ENCODE measurements at places on chromosomes 7 and 10.

GRCh38 chr10:130015075-130015695, 51.1 kb upstream of the EBF3 start:
- DNase-seq, result no peak

DNA sequence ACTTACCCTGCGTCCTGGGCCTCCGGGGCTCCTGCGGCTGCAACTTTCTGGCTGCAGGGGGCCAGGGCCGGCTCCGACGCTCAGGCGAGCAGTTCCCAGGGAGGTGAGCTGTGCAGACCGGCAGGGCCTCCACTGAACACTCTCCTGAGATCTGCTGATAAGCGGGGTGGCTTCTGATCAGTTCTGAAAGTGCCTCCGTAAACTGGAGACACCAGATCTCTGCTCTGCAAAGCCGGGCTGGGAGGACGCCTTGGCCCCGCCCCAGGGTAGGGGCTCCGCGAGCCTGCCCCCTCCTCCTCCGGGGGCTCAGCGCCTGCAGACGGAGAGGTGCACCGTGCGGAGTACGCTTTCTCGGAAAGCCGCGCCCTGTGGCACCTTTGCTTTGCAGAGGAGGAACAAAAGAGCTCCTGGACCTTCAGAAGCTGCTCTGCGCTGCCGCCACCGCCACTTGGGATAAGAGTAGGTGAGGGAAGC, 141.3 kb upstream of the VKORC1L1 start:
- peak; percentile 16 for DNase-seq

- no peak for DNase-seq
These were observed 13.8 kb downstream of the SGPL1 start for GRCh38 chr10:70829543-70829942.

GRCh38 chr10:49299816-49300139, 808 bp downstream of the C10orf71 start:
- DNase-seq, result no peak

DNA sequence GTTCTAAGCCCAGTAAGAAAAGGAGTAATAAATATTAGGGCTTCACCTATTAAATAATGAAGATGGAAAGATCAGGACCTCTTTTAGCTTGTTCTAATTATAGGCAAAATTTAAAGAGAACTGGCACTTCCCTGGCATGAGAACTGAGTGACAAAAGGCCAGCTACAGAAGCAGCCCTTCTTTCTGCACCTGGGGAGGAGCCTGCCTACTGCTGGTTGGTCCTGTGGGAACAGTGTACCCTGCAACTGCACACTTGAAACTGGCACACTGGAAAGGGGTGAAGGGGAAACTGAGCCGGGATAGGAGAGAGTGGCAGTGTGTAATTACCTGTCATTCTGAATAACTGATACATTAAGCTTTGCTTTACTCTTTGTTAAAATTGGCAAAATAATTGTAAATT, 80.4 kb downstream of the SHH start:
- DNase-seq, result no peak

DNA sequence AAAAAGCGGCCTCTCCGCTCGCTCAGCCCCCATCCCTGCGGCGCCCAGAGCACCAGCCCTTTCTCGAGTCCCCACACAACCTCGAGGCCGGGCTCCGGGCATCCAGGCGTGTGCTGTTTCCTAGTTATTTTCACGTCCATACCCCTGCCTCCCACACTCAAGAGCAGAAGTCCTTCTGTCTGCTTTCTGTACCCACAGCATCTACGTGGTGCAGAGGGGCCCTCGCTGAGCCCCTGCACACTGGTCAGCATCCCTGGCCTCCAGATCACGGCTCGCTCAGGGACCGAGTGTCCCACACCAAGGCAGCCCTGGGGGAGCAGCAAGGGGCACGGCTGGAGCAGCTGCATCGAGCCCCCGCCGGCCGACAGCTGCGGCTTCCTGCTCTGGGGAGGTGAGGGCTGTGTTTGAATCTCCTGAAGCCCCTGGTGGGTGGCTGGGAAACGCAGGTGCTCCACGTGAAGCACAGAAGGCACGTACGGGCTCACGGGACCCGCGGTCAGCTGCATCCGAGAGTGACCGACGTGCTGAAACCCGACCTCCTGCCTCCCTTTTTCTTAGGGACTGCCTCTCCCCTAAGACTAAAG, 333.1 kb downstream of the DNAJB6 start:
- DNase-seq, result no peak

DNA sequence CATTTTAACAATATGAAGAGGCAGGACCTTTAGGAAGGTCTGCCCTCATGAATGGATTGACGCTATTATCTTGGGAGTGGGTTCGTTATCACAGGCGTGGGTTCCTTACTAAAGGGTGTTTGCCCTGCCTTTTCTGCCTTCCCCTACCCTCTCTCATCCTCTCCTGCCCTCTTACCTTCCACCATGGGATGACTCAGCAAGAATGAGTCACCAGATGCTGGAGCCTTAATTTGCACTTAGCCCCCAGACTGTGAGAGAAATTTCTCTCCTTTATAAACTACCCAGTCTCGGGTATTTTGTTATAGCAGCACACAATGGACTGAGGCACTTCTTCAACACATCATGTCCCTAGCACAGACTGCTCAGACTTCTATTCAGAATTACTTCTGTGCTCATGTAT, 31.4 kb upstream of the ZNF32 start:
- DNase-seq, result peak; percentile 16

DNA sequence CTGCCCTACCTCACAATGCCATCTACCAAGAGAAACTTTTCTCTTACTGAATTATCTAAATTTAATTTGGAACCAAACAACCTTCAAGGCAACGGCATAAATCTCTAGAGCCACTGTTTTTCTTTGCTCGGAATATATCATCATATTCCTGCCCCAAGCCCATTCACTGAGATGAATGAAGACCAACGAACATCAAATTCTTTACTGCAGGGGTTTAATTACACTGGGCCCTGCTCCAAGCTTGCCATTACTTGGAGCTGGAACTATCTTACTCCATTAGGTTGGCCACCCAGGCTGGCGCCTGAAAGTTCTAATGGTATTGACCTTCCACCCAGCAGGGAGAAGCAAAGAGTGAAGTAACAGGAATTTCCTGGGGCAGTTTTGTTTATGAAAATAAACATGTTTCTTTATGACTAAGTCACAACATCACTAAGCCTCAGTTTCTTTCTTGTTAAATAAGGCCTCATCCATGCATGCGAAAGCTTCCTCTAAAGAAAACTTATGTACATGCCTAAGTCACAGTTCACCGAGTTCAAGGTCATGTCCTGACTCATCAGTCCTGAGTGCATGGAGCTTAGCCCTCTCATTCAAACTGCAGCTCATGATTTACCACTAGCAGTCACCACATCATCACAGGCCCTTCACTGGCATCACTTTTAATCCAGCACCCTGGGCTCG, 42.1 kb upstream of the ANAPC16 start:
- DNase-seq, result peak; percentile 58

DNA sequence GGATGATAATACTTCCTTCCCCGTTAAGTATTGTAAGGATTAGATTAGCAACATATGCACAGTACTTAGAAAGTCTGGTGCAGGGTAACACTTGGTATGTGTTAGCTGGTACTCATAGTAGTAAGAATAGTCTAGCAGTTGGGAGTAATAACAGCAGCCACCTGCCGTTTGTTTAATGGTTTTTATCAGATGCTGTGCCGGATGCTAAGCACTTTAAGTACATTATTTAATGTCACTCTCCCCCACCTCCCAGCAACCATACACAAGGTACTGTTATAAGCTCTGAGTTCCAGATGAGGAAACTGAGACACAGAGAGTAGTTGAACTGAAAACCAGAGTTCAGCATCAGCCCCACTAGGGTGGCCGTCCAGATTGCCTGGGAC, 60.1 kb downstream of the ZMIZ1 start:
- no peak for DNase-seq

GRCh38 chr10:86952106-86952505, 5.3 kb downstream of the MMRN2 start:
- DNase-seq, result no peak

GRCh38 chr10:6565588-6565987, 14.5 kb downstream of the PRKCQ start:
- no peak for DNase-seq

GRCh38 chr10:114285961-114286441, 46.9 kb downstream of the VWA2 start:
- DNase-seq, result no peak

DNA sequence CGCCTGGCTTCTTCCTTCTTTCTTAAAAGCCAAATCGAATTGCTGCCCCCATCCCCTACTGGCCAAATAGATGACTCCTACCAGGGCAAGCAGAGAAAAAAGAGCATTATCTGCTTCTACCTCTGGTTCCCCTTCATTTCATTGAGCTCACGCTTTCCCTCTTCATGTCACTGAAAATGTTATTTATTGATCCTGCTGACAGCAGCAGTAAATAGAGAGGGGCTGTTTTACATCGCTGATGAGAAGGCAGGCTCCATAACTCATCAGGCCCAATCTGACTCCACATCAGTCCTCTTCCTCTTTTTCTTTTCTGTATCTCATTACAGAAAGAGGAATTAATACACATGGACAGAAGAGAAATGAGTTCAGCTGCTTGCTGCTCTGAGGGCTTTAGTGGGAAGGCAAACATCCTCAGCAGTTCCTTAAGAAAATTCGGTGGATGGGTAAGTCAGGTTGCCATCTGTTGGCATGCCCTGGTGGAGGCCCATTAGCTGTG, 904.1 kb downstream of the KCNMA1 start:
- DNase-seq, result no peak

DNA sequence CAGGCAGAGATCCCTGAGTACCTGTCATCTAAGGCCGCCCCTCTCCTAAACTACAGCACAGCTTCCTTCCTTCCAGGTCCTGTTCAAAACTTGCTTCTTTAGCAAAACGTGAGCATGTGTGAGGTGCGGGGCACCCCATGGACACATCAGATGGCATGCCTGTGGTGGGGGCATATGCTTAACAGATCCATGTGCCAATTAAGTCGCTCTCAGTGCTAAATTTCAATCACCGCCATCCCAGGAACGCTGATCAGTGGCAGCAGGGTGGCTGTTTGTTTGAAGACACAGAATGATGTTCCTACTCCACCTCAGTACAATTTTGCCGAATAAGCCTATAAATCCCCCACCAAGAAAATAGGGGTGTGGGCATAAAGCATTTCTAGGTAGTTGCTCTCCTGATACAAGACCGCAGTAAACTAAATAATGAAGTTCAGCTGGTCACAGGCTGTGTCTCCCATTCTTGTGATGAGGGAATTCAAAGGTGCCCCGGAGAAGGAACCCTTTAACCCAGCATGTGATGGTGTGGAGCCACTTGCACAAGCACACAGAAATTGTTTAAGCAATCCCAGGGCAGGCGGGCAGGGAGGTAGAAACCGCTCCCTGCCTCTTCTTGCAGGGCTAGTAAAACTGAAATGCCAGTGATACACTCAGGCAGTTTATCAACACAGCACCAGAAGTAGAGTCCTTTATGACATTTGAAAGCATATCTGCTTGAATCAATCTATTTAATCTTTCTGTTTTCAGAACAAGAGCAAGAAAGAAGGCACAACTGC, 205.7 kb downstream of the SORCS1 start:
- no peak for DNase-seq

DNA sequence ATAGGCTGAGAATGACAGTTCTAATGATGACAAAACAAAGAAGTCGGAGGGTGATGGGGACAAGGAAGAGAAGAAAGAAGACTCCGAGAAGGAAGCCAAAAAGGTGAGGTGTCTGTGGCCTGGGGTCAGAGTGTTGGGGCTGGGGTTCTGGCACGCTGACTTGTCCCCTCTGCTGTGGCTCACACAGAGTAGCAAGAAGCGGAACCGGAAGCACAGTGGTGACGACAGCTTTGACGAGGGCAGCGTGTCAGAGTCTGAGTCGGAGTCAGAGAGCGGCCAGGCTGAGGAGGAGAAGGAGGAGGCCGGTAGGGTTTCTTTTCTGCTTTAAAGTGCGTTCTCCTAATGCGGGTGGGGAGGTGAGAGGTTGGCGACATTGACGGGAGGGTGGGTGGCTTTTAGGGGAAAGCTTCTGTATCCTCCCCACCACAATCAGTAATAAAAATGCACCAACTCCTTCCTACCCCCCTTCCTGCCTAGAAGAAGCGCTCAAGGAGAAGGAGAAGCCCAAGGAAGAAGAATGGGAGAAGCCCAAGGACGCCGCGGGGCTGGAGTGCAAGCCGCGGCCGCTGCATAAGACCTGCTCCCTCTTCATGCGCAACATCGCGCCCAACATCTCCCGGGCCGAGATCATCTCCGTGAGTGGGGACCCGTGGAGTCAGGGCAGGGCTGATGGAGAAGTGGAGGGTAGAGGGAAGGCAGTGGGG, 4.6 kb downstream of the UFSP1 start:
- no peak for DNase-seq

GRCh38 chr7:38373155-38373554, 99.7 kb upstream of the TARP start:
- no peak for DNase-seq

DNA sequence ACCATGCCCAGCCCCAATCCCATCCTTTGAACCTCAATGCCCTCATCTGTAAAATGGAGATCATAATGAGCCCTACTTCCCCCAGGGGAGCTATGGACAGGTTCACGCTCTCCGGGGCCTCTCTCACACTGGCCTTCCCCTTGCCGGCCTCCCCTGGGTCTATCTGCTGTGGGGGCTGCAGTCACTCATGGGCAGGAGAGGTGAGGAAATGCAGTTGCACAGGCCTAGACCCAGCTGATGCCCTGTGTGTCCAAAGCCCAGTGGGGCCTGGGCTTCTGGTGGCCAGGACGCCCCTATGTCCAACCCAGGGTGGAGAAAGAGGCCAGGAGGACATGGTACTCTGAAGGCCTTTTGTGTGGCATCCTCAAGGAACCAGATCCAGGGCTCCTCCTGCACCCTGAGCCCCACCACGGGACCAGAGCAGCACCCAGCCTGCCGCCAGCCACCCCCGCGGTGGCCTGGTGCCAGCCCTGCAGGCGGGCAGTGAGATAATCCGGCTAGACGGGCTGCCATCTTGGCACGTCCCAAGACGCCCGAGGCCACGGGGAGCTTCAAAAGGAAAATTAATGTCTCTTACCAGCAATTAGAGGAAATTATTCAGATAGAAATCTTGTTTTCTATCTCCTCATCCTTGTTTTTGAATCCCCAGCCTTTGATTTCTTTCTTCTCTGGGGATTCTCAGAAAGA, 39.0 kb downstream of the MYL10 start:
- DNase-seq, result no peak

GRCh38 chr7:42913591-42913990, 1.7 kb upstream of the C7orf25 start:
- peak; percentile 51 for DNase-seq

DNA sequence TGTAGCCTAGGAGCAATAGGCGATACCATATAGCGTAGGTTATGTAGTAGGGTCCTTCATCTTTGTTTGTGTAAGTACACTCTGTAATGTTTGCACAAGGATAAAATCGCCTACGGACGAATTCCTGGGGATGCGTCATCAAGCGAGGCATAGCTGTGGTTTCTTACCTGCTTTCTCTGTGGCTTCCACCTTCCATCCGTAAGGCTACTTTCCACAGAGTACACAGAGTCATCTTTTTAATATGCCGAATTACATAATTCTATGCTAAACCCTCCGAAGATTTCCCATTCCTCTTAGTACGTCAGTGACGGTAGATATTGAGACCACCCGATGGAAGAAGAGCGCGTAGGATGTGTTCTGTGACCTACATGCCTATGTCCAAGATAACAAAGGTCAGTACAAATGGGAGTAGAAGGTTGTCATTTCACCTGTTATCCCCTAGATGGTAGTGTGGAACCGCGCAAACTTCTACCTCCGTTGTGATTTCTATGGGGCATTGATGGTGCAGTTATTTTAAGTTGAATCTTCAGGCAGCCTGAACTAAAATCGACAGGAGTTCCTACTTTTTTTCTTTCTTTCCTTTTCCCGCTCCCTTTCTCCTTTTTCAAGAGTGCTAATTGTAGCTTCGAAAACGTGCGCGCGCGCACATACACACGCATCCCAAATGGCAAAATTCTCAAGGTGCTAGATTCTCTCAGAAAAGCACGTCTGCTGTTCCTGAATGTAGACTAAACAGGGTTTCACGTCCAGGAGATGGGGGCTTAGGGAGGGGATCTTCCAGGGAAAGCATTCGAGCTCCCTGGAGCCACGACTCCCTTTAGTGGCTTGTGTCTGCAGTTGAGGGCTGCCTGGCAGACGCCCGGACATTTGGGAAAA, 111.7 kb upstream of the MBL2 start:
- peak; percentile 71 for DNase-seq

All from astrocyte of the spinal cord (primary cell).